ENCODE measurements at places on chromosomes 2 and 18. TPM values are rescaled to one million over a fixed set of nuclear protein-coding genes. Genes with fewer than 3 reads are reported as not detected.

CCDC68 gene
- 7.4 TPM for total RNA-seq

CHN1 gene
- 3.3 TPM for total RNA-seq

LRP2 gene
- 0.41 TPM for total RNA-seq

ITGA6 gene
- 4.0 TPM for total RNA-seq

PKDCC gene
- total RNA-seq = 57.8 TPM

NT5C1B gene
- not detected for total RNA-seq

STK17B gene
- 50.5 TPM for total RNA-seq

VWA3B gene
- total RNA-seq = not detected

DNAH7 gene
- 2.6 TPM for total RNA-seq

PRADC1 gene
- total RNA-seq = 15.0 TPM

GPR45 gene
- not detected for total RNA-seq

MARCHF4 gene
- total RNA-seq = 0.57 TPM

NR4A2 gene
- 0.41 TPM for total RNA-seq

ATP8B1 gene
- 11.2 TPM for total RNA-seq

FN1 gene
- 3,314 TPM for total RNA-seq

TUBA3E gene
- not detected for total RNA-seq

RGPD4 gene
- total RNA-seq = 0.16 TPM

TXNDC2 gene
- total RNA-seq = 0.16 TPM

BOLL gene
- not detected for total RNA-seq

VWC2L gene
- not detected for total RNA-seq

DSC2 gene
- 0.82 TPM for total RNA-seq

IFIH1 gene
- total RNA-seq = 7.7 TPM

ABCB11 gene
- not detected for total RNA-seq

EVA1A gene
- total RNA-seq = 25.2 TPM

SLC4A5 gene
- 0.45 TPM for total RNA-seq

GPN1 gene
- 49.0 TPM for total RNA-seq

ALPI gene
- total RNA-seq = not detected

TRABD2A gene
- 0.33 TPM for total RNA-seq

TEKT4 gene
- total RNA-seq = not detected

RAD51AP2 gene
- not detected for total RNA-seq

CNTNAP5 gene
- total RNA-seq = not detected

LBX2 gene
- 3.0 TPM for total RNA-seq

PLEK gene
- under 0.01 TPM for total RNA-seq

Data from fibroblast of the aortic adventitia (primary cell).